ENCODE measurements at places on chromosomes 4 and X.

- no peak for DNase-seq
These were observed 230.1 kb downstream of the OPHN1 start for GRCh38 chrX:68203211-68203610.

- no peak for DNase-seq
These were observed 128.1 kb downstream of the CAMK2D start for GRCh38 chr4:113633467-113633866.

- DNase-seq = no peak
These were observed 580.5 kb upstream of the FAT1 start for GRCh38 chr4:187304133-187304532.

GRCh38 chr4:177987896-177988295, 545.7 kb upstream of the AGA start:
- DNase-seq = no peak

- peak; percentile 72 for DNase-seq
These were observed 8.6 kb downstream of the FAM200B start for GRCh38 chr4:15690020-15690809.

DNA sequence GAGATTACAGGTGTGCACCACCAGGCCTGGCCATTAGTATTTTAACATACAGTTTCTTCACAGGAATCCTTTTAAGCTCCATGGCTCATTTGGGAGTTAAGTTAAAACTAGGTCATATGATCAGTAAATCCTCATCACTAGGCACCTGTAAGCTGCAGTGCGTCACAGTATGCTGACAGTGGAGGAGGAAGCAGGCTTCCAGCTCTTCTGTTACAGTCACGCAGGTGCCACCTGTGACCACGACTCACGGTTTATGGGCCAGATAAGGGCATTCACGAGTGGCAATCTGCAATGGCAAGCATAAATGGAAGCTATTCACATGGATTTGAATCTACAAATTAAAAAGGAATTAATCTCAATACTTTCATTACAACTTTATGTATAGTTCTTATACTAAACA, 129.4 kb upstream of the BCOR start:
- no peak for DNase-seq

DNA sequence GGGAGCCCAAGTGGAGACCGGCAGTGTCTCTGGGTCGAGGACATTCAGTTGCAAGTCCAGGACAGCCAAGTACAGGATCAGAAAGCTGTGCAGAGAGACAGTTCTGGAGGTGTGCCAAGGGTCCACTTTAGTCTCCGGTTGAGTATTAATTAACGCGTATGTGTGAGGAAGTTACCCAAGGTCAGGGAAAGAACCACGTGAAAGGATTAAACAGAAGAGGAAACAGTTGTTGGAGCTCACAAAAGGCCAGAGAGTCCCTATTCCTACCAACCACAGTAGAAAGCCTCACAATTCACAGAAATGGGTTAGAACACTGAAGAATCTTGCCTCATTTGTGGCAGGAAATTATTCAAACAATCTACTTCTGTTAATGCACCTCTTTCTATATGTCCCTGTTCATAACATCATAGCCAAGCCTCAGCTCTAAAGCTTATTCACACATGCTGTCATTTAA, 17.9 kb upstream of the NSUN7 start:
- DNase-seq = no peak

DNA sequence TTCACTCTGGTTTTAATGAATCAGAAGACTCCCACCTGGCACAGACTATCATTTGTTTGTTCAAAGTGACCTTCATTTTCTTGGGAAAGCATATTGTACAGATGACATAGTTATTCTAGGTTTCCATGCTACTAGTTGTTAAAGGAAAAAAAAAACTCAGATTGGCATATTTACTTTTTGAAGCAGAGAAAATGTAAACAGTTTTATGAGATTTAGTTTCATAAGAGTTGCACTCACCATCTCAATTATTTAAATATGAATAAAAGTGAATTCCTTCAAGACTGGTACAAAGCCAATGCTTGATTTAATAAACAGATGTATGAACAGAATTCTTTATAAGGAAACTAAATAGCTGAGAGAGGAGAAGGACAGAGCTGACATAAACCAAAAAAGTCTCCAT, 280.3 kb upstream of the UGT8 start:
- no peak for DNase-seq

DNA sequence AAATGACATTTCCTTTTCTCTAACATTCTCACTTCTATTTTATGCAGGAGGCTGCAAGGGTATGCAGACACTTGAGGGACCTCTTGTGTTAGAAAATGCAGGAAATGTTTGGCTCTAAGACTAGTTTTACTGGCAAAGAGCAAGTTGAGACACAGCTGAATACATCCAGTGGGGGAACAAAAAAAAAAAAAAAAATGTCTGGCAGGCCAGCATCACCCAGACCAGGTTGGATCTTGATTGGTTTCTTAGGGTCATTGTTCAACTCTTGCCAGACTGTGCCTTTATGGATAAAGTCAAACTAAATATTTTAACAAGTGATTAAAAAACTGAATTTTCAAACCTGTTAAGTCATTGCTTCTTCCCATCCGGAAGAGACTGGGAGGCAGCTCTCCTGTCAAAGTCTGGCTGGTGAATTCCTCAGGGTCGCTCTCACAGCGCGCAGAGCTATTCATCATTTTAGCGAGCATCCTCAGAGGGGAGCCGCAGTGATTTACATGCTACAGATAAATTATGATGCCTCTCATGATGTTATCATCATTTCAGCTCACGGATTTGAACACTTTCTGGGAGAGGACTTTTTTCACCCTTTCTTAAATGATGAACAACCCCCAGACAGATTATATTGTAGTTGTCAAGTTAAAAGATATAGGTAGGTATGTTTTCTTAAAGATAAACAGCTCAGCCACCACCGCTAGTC, 23.6 kb upstream of the PACRGL start:
- DNase-seq = no peak

GRCh38 chr4:3311095-3311372, 18.2 kb downstream of the RGS12 start:
- DNase-seq = no peak

- DNase-seq = no peak
These were observed 1.4 kb downstream of the MAGED1 start for GRCh38 chrX:51894697-51895336.

- DNase-seq = peak; percentile 18
These were observed 105.1 kb upstream of the LIMCH1 start for GRCh38 chr4:41432881-41433280.

- DNase-seq = no peak
These were observed 19.0 kb downstream of the FHL1 start for GRCh38 chrX:136166221-136166855.

DNA sequence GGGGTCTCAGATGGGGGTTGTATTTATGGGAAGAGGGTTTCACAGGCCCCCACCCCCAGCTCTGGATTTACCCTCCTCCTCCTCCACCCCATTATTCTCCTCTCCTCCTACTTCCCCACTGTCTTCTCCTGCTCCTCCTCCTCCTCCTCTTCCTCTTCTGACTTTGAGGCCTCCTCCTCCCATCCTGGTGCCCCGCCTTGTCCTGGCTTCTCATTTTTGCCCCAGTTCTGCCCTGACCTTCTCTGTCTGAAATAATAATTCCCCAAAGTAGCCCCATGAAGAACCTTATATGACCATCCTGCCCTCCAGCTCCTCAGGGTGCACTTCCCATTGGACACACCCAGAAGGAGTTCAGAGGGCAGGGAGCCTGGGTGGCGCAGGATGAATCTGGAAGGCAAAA, 351.4 kb upstream of the GATB start:
- DNase-seq = no peak

DNA sequence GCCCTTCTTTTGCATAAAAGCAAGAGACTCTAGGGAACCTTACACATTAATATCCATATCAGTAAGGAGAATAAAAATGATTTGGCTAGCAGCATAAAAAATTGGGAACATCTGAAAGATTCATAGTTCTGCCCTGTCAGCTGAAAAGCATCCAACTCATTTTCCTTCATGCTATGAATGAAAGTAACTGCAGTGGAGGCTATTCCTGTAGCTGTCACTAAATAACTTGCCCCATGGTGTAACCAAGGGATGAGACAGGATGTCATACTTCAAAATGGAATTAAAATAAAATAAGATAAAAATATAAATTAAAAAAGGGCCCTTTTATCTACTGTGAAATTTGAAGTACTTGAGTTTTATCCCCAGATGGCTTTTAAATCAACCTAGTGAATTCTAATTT, 878.8 kb downstream of the C4orf33 start:
- DNase-seq = no peak

- no peak for DNase-seq
These were observed 92.6 kb downstream of the IL13RA2 start for GRCh38 chrX:114924856-114925255.

DNA sequence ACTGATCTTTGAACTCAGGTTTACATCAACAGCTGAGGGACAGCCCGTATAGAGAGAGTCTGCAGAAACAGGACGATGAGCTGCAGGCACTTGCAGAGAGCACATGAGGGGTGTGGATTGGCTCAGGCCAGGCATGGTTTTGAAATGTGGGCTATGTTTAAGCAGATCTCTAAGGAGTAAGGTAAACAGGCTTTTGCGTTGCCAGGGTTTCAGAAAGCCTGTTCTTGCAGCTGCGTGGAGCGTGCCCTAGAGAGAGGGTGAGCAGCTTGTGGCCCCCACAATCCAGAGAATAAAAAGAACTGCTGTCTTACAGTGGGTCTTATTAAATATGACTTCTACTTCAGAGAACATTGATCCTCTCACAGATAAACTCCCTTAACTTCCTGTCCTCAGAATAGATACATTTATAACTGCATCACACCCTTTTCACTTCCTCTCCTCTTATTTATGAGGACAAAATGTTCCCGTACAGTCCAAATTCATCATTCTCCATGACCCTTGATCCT, 64.1 kb downstream of the TMA16 start:
- DNase-seq = no peak

DNA sequence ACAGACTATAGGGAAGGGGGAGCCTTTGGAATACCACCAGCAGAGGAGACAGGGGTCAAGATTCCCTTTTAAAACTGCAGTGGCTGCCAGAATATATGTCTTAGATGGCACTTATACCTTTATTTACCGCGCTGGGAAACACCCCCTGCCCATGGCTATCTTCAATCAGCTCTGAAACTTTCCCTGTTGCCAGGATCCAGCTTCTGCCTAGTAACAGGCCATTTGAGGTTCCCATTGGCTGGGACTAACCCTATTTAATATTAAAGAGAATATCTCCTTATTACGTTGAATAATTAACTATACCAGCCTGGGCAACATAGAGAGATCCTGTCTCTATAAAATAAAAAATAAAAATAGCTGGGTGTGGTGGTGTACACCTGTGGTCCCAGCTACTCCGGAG, 23.8 kb downstream of the SOWAHB start:
- peak; percentile 40 for DNase-seq

GRCh38 chr4:3188118-3188517, 60.8 kb upstream of the MSANTD1 start:
- no peak for DNase-seq

- DNase-seq = no peak
These were observed 29.0 kb upstream of the SORBS2 start for GRCh38 chr4:185840953-185841352.

GRCh38 chr4:35739308-35739707, 505.0 kb downstream of the ARAP2 start:
- DNase-seq = no peak

GRCh38 chr4:157978680-157979361, 194.0 kb downstream of the GASK1B start:
- DNase-seq = peak; percentile 55

GRCh38 chr4:79173186-79173585, 152.7 kb downstream of the NAA11 start:
- no peak for DNase-seq

- DNase-seq = peak; percentile 33
These were observed 529 bp downstream of the DHRSX start for GRCh38 chrX:2500091-2500802.

DNA sequence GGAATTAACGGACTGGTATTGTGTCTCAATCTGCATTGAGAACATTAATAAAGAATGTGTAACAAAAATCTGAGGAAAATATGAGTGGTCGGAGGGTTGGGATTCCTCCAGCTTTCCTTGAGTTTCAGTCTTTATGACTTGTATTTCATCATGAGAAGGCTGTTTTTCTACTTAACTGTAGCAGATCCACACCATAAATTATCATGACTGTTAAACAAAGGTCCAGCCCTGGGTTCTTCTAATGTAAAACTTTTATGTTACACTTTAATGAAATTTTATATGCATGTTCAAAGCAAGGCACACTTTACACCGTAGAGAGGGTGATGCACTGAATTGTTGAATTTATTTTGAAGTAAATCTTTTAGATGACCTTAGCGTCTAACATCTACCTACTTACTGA, 7.0 kb downstream of the AFF2 start:
- no peak for DNase-seq

All from RWPE1 (cell line).